Activated CD8-positive, alpha-beta memory T cell treated with anti-CD3 and anti-CD28 coated beads for 48 hours (primary cell): ENCODE measurements at places on chromosomes 2 and 18.
A peak's percentile ranks its signal among the peaks of the same experiment; 100 is the strongest.

GRCh38 chr2:70341477-70341765, 39.6 kb upstream of the FAM136A start:
- DNase-seq, result no peak

DNA sequence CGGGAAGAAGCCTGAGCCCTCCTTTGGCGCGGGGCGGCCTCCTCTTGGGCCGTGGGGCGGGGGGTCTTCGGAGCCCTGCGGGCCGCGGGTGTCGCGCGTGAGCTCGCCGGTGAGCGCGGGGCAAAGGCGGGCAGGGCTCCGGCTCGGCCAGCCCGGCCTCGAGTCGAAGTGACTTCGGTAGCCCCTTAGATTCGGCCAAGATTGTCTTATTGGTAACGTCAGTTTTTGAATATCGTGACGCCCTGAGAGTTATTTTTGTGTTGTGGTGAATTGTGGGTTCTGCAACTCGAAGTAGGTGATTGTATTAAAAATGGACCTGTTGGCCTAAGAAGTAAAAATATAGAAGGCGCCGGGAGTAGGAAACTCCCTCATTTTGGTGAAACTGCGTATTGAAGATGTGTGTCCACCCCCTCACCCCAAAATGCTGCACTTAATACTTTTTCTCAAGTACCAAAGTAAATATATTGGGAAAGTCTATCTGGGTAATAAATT, 669 bp downstream of the MARCHF7 start:
- DNase-seq, result no peak

DNA sequence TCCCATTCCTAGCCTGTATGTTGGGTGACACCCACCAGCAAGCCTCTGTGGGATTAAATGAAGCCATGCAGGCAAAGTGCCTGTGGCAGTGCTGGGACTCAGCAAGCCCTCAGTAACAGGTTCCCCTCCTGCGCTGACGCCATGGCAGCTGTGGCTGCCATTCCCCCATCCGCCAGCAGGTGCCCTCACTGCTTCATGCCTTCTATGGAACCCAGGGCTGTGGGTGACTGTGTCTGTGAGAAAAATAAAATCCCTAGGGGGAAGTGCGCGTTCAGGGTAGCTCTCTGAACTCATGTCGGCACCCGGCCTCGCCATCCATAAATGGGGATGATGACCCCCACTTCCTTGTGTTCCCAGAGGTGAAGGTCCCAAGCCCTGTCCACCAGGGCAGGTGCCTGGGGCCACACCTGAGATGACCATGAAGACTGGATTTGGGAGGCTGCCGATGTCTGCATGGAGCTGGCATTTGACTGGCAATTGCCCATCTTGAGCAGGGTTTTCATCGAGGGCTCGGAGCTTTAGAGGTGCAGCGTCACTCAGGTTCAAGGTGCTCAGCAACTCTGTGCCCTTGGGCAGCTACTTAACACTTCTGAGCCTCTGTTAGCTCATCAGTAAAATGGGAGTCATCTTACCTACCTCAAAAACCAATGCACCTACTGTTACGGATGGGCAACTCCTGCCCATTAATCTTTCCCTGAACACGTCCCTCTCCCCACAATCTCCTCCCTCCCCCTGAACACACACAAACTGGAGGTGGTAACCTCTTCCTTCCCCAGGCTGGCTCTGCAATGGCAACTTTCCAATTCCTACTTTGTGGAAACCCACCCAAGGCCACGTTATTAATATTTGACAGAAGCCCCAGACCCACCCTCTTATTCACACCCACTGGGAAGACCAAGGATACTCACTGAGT, 2.9 kb upstream of the MAL start:
- DNase-seq, result peak; percentile 59

- DNase-seq, result no peak
These were observed 21.4 kb downstream of the CCL20 start for GRCh38 chr2:227834916-227835650.

GRCh38 chr2:159982270-159982669, 80.1 kb downstream of the PLA2R1 start:
- no peak for DNase-seq

DNA sequence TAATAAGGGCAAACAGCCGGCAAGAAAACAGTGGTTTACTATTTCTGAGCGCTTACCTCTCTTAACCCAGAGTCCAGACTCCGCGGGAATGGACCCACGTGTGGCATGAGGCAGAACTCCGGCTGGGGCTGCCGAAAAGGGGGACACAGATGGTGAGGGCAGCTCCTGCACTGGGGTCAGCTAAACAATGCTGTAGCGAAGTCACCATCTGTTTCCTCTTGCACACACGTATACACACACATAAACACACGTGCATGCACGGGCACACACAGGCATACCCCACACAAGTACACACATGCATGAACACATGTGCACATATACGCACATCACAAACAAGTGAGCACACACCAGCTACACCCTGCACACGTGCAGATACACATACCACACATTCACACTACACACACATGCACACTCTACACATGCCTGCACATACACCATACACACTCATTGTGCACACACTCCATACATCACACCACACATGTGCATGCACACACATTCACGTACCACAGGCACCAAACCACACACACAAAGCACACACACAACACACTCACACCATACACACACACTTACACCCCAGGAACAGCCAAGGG, 105.9 kb upstream of the ID2 start:
- DNase-seq, result no peak

- DNase-seq, result no peak
These were observed 21.0 kb downstream of the TCF7L1 start for GRCh38 chr2:85154048-85154753.

DNA sequence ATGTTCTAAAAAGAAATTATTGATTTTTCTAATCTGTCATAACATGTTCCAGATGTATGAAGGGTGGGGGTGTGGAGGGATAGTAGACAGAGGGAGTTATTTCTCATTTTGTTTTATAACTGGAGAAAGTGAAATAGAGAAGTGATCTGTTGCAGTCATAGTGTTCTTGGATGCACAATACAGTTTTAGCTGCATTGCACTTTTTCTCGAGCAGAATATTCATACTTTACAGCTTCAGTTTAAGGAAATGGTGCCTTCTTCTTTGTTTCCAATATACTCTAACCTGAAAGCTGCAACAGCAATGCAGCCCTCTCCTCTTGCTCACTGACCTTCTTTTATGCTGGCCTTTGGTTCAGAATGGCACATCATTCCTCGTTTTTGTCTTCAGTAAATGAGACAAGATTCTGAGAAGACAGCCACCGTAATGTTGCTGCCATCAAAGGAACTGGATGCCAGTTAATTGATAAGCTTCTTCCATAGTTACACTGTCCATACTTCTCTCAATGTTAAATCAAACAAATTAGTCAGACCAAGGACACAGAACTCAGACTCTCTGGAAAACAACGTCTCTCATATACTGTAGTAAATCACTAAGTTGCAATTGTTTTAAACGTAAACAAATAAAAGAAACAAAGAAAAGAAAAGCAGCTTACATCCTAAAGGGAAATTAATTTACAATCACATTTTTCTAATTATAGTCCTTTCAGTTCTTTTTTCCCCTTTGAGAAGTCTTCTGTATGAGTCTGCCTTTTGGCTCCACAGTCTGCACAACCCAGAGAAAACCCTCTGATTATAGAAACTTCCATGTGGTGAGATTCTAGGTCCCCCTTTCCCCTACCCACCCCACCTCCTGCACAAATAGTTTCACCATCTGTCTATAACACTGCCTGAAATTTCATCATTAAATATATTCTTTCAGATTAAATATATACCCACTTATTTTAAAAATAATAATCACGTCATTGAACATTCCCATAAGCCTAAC, 97.4 kb upstream of the UGP2 start:
- no peak for DNase-seq

DNA sequence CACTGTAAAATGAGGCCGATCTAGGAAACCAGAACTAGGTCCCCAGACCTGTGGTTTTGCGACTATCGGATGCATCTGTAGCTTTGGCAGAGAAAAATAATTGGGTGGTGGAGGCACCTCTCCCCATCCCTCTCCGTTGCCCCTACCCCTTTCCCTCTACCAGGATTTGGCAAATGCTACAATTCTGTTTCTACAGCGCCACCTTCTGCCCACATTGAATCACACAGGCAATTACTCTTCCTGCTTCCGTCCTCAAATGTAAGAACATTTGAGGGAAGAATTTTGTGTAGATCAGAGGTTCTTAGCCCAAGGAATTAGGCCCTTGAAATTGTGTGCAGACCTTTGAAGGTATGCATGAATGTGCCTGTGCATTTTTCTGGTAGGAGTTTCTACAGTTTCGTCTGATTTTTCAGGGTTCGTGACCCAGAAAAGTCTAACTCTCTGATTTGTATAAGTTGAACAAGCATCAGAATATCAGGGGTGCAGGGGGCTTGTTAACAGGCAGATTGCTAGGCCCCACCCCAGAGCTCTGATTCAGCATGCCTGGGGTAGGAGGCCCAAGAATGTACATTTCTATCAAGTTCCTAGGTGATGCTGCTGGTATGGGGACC, 11.2 kb downstream of the ATP6V1B1 start:
- DNase-seq, result no peak

GRCh38 chr2:39725401-39725800, 53.7 kb downstream of the THUMPD2 start:
- no peak for DNase-seq

- DNase-seq, result peak; percentile 38
These were observed 127.3 kb downstream of the PRKCE start for GRCh38 chr2:45778720-45779171.

- no peak for DNase-seq
These were observed 182.8 kb upstream of the MEIS1 start for GRCh38 chr2:66252109-66252508.

DNA sequence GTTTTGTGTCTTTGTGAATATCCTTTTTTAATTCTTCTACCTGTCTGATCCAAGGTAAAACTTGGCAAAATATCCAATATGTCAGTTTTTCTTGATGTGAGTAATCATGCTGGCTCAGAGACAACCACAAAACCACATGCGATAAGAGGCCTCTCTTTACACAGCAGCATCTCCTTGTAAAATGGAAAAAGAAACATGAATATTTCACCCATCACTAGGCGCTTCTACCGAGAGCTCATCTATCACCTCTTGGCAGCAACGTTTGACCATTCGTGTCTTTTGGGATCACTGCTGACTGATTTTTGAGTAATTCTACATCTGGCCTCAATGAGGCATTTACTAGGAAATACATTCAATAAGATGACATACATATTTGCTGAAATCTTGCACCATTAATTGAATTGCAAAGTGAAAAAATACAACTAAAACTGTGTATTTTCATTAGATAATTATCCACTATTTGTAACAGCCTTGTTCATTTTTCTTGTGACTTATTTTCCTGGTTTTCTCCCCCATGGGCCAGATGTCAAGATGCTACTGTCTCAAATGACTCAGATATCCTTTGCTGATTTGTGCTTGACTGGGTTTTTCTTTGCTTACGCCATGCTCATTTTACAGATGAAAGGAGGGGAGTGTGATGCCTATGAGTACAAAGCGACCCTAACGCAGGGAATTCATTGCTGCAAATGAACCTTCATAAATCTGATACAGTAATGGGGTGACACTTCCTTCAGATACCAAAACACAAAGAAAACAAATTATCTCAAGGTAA, 467.5 kb downstream of the FBXO15 start:
- DNase-seq, result no peak

- DNase-seq, result no peak
These were observed 72.5 kb downstream of the XIRP2 start for GRCh38 chr2:166960702-166961270.

GRCh38 chr2:4882941-4883340, 809.2 kb upstream of the SOX11 start:
- no peak for DNase-seq

DNA sequence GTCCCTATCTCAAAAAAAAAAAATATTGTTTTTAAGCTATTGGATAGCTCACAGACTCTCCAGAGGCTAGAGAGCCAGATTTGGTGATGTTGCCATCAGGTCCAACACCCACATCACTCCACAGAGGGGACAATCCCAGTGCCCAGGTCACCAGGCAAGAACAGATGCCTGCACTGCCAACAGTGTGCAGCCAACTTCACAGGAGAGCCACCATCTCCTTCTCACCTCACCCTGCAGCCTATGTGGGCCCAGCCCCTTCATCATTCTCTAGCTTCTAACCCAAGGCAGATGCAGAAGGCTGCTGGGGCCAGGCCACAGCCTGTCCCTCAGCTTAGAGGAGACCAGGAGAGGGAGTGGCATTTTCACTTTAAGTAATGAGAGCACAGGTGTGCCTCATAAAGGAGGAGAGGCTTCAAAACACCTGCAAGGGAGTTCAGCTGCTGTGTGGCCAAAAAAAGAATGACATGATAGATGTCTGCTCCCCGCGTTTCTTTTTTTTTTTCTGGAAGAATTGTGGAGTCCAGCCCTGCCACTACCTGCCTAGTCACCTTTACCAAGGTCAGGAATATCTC, 98.0 kb upstream of the ZSWIM2 start:
- no peak for DNase-seq
